ENCODE measurements at places on chromosomes 7 and 10. TPM values are rescaled to one million over a fixed set of nuclear protein-coding genes. Genes with fewer than 3 reads are reported as not detected.

- DNase-seq: no peak
Observed at GRCh38 chr7:153152801-153153422, 393.4 kb downstream of the ACTR3B start.

The MMP21 gene
- not detected for total RNA-seq

- no peak for DNase-seq
Observed at GRCh38 chr10:42755556-42756093, 27.0 kb upstream of the BMS1 start.

- no peak for DNase-seq
Observed at GRCh38 chr7:8465338-8465737, 31.9 kb downstream of the NXPH1 start.

Data from heart left ventricle (tissue), 16 donors.